ENCODE measurements at places on chromosomes 16 and 17.
A peak's percentile ranks its signal among the peaks of the same experiment; 100 is the strongest.

DNA sequence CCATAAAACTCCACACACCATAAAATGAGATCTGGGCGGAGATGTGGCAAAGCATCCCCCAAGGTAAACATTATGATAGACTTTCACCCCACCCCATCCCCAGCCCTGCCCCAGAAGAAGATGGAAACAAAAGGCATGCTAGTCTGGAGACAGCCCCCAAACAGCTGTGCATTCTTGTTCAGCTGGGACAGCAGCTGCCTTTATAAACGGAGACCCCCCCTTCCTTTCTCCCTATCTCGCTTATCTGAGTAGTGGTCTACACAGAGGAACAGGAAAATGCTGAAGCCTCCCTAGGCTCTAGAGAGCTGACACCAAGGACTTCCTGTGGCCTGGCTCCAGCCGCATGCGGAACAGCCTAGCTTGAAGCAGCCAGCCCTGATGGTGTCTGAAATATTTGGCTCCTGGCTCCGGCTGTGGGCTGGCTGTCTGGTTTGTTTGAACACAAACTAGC is 190.3 kb upstream of the ANKFN1 start:
- no peak for DNase-seq

DNA sequence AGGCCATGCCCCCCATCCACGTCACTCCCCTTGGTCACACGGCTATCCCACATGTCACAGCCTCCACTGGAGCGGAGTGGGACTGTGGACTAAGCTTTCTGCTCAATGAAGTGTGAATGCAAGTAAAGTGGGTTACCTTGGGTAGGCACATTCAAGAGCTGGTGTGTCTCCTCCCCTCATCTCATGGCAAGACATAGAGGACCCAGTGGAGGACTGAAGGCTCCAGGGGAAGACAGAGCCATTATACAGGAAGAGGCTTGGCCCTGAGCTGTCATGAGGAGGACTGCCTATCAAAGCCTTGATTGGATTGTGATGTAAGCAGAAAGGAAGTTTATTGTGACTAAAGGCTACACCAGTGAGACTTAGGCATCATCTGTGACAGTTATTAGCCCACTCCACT is 129.2 kb upstream of the CCL2 start:
- no peak for DNase-seq

DNA sequence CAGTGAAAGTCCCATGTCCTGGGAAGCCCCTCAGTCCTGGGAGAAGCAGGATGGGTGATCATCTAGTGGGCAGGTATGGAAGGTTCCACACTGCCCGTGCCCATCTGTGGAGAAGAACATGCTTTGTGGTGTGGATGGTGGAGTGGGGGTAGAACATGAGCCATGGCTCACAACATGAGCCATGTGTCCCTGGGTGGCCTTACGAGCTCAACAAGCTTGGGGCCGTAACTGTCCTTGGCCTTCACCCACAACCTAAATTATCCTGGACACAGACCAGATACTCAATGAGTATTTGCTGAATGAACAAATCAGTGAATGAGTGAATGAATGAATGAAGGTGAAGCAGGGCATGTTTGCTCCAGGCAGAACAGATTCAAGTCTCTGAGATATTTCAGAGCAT is 13.5 kb downstream of the SOX8 start:
- DNase-seq = no peak

DNA sequence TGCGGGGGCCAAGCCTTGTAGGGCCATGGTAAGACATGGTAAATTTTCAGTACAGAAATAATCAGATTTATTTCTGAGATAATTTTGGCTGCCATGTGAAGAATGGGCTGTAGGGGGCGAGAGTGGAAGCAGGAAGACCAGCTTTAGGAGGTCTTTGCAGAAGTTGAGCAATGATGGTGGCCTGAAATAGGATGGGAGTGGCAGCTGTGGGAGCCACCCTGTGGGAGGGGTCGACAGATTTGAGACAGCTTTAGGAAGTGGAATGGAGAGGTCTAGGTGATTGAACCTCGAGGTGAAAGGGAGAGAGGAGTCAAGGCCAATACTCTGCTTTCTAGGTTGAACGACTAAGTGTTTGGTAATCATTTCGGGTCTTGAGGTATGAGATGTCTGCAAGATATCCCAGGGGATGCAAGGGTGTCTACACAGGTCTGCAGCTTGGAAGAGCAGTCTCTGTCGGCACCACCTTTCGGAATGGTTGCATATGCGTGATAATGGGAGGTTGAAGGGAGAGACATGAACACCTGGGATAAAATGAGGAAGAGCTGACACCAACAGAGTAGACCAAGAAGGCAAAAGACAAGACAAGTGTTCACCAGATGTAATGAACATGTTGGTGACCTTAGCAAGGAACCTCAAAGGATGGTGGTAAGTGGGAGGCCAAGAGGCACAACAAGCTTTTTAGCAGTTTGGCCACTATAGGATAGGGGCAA is 4.2 kb upstream of the ATXN7L3 start:
- DNase-seq = peak; percentile 11

GRCh38 chr16:14499110-14499509 is 130.9 kb downstream of the PARN start:
- no peak for DNase-seq

DNA sequence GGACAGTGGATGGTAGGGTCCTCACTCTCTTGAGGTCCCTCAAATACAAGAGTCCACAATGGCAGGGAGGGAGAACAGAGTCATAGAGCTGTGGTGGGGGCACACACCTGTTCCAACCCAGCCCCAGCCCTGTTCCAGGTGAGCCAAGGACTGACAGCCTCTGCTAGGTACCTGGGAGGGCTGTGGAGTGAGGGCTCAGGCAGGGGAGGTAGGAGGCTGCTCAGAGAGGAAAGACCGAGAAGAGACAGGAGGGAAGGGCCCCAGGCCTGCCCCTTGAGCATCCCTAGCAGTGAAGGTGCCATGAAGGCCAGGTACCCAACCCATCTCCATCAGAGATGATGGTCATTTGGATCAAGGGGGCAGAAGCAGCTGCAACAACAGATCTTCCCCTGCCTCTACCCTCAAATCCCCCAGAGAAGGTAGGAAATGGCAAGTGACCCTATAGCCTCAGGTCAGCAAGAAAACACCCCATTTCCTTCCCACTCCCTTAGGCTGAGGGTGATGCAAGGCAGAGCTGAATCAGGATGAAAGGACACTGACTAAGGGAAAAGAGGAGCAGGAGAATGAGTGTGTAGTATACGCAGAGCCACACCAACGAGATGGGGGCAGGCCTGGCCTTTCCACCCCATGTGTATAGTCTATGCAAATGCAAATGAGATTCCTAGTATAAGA is 28.6 kb downstream of the CD300LG start:
- no peak for DNase-seq

DNA sequence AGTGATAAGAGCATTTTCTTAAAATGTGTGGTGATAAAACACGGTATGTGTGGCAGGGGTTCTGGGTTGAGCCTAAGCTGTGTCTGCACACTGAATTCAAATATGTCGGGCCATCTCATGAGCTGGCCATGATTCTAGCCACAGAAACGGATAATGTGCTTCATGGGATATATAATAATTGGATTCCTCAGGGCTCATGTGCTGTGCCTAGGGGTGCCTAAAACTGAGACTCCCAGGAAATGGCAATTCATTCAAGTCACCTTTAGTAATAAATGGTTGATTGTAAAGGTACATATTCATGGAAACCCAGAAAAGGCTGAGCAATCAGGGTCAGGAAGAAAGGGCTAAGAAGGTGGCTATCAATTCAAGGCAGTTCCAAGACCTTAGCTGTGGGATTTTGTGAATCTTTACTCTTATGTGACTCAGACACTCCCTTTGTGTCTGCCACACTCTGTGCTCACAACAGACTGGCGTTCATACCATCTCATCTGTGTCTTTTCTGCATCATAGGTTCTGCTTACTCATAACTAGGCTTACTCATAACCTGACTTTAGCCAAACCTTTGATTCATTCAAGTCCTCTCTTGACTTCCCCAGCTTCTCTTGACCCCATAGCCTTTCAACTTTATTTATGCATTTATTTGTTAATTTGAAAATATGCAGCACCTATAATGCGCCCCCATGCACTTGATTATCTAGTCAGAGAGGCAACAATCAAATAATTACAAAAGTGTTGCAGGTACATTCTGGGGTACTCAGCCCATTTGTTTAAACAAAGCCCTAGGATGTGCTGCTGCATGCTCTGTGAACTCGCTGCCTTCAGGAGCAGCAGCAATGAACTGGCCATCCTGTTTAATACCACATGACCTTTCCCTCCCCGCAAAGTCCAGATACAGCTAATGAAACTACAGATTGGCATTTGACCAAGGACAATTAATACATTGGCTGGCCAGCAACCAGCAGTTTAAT is 28.4 kb upstream of the MED13 start:
- DNase-seq = peak; percentile 97

DNA sequence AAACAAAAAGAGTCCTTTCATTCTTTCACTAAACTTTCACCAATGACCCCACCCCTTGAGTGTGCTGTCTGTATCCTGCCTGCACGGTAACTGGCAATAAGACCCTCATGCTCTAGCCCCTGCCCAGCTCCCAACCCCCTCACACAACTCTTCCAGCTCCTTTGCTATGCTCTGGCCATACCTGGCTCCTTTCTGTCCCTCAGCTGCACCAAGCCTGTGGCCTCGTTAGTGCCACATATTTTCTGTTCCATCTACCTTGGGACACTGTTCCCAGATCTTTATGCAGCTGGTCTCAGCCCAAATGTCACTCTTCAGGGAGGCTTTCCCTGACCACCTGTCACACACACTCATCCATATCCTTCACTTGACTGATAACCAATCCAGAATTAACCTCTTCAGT is 47.3 kb downstream of the C16orf82 start:
- no peak for DNase-seq

DNA sequence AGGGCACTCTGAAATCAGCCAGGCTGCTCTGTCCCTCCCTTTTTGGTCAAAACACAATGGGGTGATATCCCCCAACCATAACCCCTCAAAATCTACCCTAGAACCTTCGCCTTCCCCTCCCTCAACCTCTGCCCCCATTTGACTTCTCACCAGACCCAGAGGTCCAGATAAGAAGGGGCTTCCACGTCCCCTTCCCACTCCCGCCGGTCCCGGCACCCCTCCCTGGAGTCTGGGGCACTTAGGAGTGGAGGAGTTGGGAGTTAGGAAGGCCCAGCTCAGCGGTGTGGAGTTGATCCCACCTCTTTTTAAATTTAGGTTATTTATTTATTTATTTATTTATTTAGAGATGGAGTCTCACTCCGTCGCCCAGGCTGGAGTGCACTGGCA is 619 bp upstream of the TMEM92 start:
- no peak for DNase-seq

DNA sequence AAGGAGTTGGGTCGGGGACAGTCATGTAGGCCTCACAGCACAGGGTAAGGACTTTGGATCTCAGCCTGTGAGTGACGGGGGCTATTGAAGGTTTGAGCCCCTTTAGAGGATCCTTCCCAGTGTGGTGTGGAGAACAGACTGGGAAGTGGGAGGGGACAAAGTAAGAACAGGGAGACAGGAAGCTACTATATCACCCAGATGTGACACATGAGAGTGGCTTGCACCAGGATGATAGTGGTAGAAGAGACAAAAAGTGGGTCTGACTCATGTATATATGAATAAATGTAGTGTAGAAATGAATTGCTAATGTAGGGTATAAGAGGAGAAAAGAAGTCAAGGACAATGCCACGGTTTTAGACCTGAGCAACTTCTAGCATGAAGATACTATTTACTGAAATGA is 4.5 kb downstream of the NUP93 start:
- no peak for DNase-seq

GRCh38 chr16:10335681-10336080 is 50.2 kb upstream of the ATF7IP2 start:
- no peak for DNase-seq

DNA sequence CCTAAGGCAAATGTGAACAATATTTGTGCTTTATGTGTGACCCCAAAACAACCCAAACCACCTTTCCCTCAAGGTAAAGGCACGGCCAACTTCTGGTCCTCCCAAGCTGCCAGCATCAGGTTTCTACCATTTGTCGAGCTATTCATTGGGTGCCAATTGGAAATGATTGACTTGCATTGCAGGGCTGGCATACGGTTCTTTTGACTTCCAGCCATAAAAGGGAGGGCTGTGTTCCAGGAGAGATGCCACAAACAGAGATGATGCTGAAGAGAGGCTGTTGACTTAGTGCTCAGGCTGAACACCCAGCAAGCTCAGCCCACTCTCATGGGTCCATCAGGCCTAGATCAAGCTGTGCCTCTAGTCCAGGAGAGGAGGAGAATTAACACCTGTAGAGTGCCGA is 252.4 kb downstream of the GRIN2A start:
- no peak for DNase-seq

DNA sequence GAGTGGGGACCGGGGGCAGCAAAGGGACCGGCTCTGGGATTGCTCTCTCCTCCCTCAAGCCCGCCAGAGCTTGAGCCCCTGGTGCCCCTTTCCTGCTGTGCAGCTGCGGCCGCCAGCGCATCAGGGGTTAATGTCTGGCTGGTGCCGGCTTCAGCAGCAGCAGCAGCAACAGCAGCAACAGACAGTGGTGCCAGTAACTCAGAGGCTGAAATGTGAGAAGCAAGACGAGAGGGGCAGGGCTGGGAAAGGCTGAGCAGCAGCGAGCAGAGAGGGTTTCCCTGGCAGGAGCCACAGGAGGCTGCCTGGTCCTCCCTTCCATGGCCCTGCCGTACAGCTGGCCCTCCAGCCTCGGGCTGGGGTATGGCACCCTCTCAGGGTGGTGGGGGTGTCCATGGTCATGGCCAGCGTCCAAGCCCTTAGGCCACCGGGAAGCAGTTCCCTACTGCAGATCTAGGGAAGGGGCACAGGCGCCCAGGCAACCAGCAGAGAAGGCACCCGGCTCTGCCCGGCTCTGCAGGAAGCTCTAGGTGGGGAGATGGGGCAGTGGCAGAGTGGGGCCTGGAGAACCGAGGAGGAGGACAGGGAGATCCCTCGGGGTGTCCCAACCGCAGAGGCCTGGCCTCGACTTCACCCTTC is 21.1 kb upstream of the TFAP4 start:
- DNase-seq = no peak

GRCh38 chr17:59332749-59333377 is 1.4 kb downstream of the YPEL2 start:
- no peak for DNase-seq

- DNase-seq = no peak
These were observed 2.3 kb downstream of the NTN1 start for GRCh38 chr17:9023392-9024218.

DNA sequence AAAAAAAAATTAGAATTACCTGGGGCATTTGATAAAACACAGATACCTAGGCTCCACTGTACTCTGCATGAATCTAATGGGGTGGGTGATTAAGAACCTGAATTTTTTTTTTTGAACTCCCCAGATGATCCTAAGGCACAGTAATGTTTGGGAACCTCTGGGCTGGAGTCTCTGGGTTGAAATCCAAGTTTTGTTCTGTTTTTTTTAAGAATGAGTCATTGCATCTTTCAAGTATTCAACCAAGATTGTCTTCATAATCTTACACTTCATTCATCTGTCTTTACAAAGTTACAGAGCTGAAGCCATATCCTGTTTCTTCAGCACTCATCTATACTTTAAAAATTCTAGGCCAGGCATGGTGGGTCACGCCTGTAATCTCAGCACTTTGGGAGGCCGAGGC is 52.6 kb downstream of the PIGL start:
- DNase-seq = no peak

All from RCC 7860 (cell line).